ENCODE measurements at places on chromosomes 7 and 10.
A peak's percentile ranks its signal among the peaks of the same experiment; 100 is the strongest.

- no peak for DNase-seq
Observed at GRCh38 chr10:103849880-103850571, 5.3 kb downstream of the SH3PXD2A start.

DNA sequence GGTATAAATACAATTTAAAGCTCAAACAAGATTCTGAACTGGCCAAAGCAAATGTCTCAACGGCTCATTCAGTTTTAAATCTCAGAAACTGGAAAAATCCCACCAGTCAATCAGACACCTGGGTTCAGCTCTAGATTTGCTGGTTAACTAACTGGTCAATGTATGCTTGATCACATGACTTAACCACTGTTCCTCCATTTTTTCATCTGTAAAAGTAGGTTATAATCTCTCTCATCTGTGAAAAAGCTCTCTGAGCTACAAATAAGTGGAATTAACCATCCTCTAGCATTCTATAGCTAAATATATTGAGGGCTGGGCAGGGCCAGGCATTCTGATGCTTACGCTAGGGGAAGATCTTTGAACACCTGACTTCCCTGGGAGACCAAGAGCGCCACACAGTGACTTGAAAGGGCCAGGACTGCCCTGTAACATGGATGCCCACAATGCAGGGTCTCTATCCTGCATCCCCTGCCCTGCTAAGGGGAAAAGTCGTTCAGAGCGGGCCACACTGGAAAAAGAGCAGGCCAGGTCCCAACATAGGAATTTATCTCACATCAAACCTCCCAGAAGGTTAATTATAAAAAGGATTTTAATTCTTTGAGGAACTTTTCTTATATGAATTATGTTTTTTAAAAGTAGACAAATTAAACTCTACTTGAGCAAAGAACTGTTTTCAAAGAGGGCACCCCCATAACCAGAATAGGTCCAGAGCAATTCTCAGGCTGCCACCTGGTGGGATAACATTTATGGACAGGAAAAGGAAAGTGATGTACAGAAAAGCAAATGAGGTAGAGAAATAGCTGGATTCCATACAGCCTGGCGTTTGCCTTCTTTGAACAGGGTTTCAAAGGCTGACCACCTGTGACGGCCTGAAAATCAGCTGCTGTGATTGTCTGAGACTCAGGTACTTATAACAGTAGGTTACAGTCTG is 1.8 kb downstream of the RP9 start:
- DNase-seq = peak; percentile 37

DNA sequence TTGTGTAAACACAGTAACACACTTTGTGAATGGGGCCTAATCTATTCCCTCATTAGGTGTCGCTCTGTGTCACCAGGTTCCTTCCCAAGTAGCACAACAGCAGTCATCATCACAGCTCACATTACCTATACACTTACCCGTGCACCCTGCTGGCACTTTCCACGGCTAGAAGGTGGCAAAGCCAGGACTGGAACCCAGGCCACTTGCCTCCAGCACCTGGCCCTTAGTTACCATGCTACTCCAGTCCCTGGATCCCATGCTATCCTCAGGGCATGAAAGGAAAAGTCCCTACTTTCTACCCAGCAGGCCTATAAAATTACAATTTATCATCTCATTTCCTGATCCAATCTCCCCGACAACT is 18.4 kb downstream of the SMURF1 start:
- no peak for DNase-seq

DNA sequence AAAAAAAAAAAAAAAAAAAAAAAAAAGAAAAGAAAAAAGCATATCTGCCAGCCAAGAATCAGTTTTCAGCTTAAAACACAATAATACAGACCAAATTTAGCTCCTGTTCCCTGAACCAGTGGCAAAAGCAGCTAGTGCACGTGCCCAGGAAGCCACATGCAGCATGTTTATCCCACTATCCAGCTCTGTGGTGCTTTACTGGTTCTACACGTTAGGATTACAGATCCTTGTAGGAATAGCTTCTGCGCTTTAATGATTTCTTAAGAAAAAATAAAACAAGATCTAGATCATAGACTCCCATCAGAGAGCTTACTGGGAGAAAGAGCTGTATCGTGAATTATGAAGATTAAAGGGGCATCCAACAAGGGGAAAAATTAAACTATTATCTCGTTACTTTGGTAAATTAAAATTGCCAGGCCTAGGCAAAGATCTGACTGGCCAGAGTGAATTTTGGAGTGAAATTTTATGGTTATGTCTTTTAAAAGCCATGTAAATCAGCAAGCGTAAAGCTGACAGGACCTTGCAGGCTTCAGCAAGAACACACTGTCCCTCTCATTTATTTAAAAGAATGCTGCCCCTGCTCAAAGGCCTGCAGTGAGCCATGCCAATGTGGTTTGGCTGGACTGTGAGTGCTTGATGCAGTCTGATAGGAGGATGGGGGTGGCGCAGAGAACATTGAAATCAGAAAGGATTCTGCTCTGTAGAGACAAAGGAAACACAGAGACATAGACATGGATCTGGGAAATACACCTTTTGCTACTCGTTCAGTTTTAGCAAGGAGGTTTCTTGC is 177.3 kb upstream of the PHYHIPL start:
- no peak for DNase-seq

GRCh38 chr7:102302025-102302424 is 15.4 kb downstream of the SH2B2 start:
- DNase-seq = no peak

GRCh38 chr10:114482480-114483304 is 78.4 kb upstream of the AFAP1L2 start:
- no peak for DNase-seq

GRCh38 chr7:107463139-107464078 is 6.4 kb upstream of the GPR22 start:
- peak; percentile 30 for DNase-seq

- DNase-seq = peak; percentile 30
Observed at GRCh38 chr7:98202367-98203195, 8.7 kb upstream of the BHLHA15 start.

GRCh38 chr7:112540839-112541577 is 60.2 kb downstream of the LSMEM1 start:
- no peak for DNase-seq

Measured in T follicular helper cell (primary cell).